ENCODE measurements at places on chromosomes 2 and 18. TPM values are rescaled to one million over a fixed set of nuclear protein-coding genes. Genes with fewer than 3 reads are reported as not detected.

Gene GALNT5
- 40.2 TPM for total RNA-seq

Gene C2orf81
- total RNA-seq, result 2.1 TPM

Gene UBXN2A
- total RNA-seq, result 12.7 TPM

Gene ATG9A
- 48.2 TPM for total RNA-seq

Gene COL4A3
- total RNA-seq, result 46.4 TPM

Gene AGXT
- total RNA-seq, result not detected

Gene FOXD4L1
- 0.78 TPM for total RNA-seq

Gene TCF23
- total RNA-seq, result not detected

Gene NDC80
- 0.69 TPM for total RNA-seq

Gene AFF3
- 44.6 TPM for total RNA-seq

Gene ABCB11
- 0.06 TPM for total RNA-seq

Gene GREB1
- total RNA-seq, result 0.90 TPM

Gene AP1S3
- total RNA-seq, result 16.8 TPM

All from upper lobe of right lung (tissue), 1 donor.